Prostate gland (tissue), 2 donors: ENCODE measurements at places on chromosomes 1 and 21. TPM values are rescaled to one million over a fixed set of nuclear protein-coding genes. Genes with fewer than 3 reads are reported as not detected.
A peak's percentile ranks its signal among the peaks of the same experiment; 100 is the strongest.

DNA sequence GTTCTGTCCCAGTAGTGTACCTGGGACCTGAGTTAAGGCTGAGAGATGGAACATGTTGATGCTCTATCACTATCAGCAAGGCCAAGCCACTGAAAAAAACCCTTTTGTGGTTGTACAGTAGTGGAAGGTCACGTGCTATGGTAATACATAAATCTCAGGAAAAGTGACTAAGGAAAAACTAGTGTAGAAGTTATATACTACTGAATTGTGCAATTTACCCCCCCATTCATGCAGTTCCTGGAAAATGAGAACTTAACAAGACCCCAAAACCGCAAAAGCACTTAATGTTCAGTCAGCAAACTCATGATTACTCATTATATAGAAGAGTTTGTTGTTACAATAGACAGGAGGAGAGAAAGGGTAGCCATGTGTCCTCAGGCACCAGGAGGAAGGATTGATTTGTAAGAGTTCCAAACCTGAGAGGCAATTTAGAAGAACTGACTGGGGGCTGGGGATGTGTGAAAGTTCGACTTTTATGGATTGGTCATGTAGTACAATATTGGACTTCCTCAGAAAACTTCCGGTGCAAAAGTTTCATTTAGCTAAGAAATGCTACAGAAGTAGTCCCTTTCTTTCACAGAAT lies 91.6 kb downstream of the RGL1 start:
- DNase-seq: no peak

Gene PLEKHN1
- total RNA-seq: 1.4 TPM

Gene KRTAP19-1
- total RNA-seq: not detected

Gene SPAG17
- not detected for total RNA-seq

Gene GPR157
- 5.6 TPM for total RNA-seq

- peak; percentile 94 for DNase-seq
Measured at GRCh38 chr1:216902669-216903381, 179.6 kb upstream of the ESRRG start.

Gene SOX13
- 95.9 TPM for total RNA-seq

GRCh38 chr1:44024903-44025525 lies 6.2 kb downstream of the SLC6A9 start:
- no peak for DNase-seq

Gene OR2T11
- total RNA-seq: not detected
